ENCODE measurements at places on chromosomes 1 and 21.

DNA sequence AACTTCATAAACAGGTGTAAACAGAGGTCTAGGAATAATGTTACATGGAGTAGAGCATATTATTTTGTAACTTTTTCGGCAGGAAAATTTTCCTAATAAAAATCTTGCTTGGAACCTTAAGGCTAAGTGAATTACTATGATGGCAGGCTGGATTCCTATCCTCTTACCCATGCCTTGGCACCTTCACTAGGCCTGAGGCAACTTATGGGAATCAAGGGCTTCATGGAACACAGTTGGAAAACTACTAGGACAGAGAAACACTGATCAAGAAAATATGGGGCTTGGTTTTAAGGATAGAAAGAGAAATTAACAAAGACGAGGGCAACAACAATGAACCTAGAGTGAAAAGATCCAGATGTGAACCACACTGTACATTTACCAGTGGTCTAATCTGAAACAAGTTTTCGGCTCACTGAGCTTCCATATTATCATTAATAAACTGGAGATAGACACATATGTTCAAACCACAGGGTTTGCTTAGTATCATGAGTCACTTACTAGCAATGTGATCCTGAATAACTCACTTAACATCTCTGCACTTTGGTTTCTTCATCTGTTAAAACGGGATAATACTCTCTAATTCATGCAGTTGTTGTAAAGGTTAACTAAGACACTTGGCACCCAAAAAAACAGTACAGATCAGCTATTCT is 68.5 kb downstream of the GPATCH2 start:
- no peak for DNase-seq

DNA sequence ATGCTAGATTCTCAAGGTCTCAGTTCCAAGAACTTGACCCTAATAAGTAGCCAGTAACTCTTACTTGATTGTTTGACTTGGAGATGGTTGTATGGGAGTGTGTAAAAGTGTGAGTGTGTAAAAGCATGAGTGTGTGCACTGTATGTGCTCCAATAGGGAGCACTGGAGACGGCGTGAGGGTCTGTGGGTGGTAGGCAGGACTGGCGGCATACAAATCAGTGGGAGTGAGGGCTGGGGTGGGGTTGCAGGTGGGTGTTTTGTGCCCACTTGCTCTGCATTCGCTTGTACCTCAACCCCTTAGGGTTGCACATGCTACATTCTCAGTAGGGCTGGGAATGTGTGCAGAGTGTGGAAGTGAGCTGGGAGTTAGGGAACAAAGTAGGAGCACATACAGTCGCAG is 79.5 kb upstream of the CD34 start:
- no peak for DNase-seq

- DNase-seq: no peak
Measured at GRCh38 chr1:216518844-216519627, 95.8 kb upstream of the USH2A start.

GRCh38 chr1:33353531-33353930 is 32.6 kb upstream of the A3GALT2 start:
- no peak for DNase-seq

- DNase-seq: no peak
Measured at GRCh38 chr1:65393347-65393746, 27.1 kb upstream of the LEPR start.

- DNase-seq: no peak
Measured at GRCh38 chr1:211610779-211611556, 32.0 kb upstream of the SLC30A1 start.

DNA sequence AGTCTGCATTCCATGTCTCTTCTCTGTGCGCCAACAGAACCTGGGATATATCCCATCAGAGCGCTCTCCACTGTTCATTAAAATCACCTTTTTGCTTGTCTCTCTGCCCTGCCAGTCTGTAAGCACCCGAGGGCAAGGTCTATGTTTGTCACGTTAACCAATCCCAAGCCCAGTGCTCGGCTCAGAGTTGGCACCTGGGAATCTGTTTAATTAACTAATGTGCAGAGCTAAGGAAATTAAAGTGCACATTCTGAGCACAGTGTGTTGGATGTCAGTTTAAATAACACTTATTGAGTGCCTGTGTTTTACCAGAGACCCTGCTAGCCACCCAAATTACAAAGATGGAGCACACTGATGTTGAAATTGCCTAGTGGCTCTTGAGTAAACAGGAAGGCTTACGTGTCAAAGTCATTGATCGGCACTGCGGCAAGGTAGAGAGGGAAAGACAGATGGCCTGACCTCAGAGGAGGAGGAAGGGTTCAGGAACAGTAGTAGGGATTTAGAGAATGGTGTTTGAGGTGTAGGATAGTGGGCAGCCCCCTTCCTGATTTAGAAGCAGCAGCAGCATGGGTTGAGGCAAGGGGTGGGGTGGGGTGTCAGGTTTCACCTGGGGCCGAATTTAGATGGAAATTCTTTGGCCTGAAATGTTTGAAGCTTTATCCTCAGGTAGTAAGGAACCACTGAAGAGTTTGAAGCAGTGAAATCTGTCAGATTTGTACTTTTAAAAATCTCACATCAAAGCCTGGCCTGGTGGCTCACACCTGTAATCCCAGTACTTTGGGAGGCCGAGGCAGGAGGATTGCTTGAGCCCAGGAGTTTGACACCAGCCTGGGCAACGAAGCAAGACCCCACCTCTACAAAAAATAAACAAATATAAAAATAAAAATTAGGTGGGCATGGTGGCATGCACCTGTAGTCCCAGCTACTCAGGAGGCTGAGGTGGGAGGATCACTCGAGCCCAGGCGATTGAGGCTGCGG is 7.7 kb downstream of the ARMH1 start:
- no peak for DNase-seq

- DNase-seq: no peak
Measured at GRCh38 chr1:93821423-93822144, 57.4 kb downstream of the DNTTIP2 start.

- DNase-seq: no peak
Measured at GRCh38 chr1:219560856-219561255, 52.0 kb downstream of the ZC3H11B start.

DNA sequence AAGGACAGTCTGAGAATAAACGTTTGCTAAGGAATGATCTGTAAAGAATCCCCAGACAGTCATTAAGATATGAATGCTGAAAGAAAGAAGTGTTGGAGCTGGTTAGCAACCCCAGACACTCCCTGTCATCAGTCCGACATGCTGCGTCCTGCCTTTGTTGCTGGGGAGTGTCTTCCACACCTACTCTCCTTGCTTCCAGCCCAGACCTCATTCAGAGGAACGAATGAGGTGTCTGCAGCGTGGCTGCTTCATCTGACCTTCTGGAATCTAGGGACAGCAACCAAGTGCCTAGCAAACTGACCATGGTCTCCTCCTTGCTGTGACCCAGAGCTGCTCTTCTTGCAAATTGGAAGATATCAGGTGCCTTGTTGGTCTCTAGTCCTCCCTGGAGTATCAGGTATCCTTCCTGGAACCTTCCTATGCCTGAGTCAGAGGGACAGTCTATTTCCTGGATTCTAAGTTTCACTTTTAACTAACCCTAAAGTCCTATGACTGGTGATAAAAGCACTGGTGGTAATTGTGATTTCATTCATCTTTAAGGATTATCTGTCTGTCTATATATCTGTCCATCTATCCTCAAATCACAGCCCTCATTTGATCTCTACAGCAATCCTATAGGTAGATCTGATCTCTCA is 45.3 kb downstream of the NFASC start:
- no peak for DNase-seq

DNA sequence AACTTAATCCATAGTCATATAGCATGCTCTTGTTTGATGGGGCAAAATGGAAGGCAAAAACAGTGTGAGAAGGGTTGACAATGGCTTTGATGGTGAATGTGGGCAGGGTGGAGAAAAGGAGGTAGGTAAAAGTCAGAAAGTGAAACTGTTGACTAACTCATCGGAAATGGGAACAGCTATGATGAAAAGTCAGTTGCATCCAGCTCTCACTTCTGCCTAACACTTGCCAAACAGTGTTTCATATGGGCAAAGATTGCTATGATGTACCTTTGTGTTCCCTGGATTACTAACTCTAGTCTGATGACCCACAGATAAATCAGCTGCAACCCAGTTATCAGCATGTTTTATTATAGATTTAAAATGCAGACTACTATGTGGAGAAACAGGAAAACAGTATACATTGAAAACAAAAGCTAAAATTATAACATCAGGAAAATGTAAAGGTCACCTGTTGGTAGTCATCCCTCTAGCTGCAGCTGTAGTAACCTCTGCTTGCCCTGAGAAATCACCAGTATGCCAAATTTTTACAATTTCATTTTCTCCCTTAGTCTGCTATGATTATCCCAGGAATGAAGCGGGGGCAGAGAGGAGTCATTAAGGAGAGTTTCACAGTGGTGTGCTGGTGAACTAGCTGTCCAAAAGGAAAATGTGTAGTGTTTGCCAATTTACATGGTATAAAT is 11.7 kb downstream of the TNFSF18 start:
- DNase-seq: no peak

DNA sequence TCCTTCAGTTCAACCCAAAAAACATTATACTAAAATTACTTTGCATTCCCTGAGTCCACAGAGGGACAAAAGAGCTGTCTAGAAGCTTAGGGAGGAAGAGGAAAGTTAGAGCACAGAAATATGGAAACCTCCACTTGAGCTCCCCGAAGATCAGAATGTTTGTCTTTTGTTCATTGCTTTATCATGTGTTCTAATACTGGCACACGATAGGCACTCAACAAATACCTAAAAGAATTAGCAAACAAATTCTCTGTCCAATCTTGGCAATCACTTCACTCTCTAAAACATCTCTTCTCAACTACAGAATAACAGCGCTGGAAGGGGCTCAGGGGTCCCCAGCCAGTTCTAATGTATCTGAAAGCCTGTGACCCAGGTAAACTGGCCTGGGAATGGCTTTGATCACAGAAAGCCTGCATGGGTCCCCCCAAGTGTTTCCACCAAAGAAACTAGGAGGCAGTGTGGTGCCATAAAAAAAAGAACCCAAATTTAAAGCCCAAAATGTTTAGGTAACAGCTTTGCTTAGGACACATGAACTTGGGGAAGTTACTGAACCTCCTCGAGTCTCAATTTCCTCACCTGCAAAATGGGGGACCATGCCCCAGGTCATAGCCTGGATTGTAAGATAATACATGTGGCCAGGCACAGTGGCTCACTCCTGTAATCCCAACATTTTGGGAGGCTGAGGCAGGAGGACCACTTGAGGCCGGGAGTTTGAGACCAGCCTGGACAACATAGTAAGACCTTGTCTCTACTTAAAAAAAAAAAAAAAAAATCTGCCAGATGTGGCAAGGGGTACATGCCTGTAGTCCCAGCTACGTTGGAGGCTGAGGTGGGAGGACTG is 45.8 kb downstream of the SSBP3 start:
- no peak for DNase-seq

DNA sequence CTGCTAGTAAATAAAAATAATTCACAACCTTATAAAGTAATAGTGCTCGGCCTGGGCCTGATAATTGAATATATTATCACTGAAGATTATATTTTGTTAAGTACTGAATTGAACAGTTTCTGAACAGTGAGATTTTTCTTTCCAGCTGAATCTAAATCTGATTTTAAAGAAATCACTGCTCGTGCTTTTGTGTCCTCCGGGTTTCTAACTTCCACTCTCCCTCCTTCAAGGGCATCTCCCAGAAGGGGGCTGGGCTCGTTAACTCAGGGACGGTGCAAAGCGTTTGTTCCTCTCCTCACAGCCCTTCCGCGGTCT is 823 bp upstream of the KIF1B start:
- DNase-seq: no peak

- DNase-seq: no peak
Measured at GRCh38 chr1:22153660-22154437, 11.0 kb upstream of the WNT4 start.

DNA sequence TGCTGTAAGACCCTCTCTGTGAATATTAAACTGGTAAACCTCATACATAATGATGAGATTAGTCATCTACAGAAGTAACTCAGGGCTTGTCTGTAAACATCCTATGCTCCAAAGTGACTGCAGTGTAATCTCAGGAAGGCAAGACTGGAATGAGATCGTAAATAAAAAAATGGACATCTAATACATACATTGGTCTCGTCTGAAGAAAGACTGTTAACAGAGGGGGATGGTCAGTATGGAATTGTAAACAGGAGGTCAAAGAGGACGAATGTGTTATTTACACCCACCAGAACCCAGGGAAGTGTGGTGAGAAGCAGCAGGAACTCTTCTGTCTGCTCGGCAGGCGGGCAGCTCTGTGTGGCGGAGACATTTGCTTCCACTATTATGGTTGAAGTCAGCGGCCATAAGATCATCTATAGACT is 51.4 kb downstream of the DISC1 start:
- DNase-seq: no peak

DNA sequence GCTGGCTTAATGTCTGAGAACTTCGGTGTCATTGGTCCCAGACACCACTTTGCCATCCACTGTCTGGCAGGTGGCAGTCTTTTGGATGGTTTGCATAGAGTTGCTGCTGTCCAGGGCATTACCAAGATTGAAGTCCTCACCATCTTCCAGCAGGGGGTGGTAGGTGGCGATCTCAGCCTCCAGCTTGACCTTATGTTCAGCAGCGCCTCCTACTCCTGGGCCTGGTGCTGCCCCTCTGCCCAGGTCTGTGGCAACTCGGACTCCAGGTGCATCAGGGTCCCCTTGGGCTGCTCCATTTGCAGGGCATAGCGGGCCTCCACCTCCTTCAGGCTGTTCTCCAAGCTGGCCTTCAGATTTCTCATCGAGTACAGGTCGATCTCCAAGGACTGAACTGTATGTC is 573.3 kb upstream of the NCAM2 start:
- DNase-seq: no peak

- no peak for DNase-seq
Measured at GRCh38 chr1:76989976-76990375, 122.7 kb downstream of the ST6GALNAC5 start.

GRCh38 chr21:23574932-23575331 is 2032.3 kb downstream of the MRPL39 start:
- DNase-seq: no peak

- DNase-seq: no peak
Measured at GRCh38 chr1:113057006-113057405, 16.0 kb upstream of the LRIG2 start.

DNA sequence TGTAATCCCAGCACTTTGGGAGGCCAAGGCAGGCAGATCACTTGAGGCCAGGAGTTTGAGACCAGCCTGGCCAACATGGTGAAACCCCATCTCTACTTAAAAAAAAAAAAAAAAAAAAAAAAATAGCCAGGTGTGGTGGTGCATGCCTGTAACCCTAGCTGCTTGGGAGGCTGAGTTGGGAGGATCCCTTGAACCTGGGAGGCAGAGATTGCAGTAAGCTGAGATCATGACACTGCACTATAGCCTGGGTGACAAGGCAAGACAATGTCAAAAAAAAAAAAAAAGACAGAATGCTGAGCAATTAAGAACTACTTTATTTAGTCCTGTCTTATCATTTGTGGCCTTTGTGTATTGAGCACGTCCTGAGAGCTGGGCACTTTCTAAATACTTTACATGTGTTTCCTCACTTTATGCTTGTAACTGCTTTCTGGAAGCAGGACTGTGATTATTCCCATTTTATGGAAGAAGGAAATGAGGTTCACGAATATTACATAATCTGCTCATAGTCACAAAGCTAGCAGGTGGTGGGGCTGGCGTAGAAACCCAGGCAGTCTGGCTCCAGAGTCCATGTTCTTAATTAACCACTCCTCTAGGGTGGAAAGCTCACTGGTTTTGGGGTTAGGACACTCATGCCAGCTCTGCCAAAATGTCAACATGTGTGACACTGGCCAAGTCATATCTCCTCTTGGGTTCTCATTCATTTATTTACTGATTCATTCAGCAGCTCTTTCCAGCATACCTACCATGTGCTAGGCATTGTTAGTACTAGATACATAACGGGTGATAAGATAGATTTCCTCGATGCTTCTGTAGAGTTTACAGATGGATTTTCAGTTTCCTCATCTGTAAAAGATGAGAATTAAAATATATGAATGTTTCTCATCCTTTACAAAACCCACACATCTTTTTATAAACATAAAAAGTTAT is 57.7 kb downstream of the DDR2 start:
- no peak for DNase-seq
